ENCODE measurements at places on chromosomes 1 and 21.

GRCh38 chr1:6753320-6754140, 31.7 kb upstream of the CAMTA1 start:
- DNase-seq, result peak; percentile 11

DNA sequence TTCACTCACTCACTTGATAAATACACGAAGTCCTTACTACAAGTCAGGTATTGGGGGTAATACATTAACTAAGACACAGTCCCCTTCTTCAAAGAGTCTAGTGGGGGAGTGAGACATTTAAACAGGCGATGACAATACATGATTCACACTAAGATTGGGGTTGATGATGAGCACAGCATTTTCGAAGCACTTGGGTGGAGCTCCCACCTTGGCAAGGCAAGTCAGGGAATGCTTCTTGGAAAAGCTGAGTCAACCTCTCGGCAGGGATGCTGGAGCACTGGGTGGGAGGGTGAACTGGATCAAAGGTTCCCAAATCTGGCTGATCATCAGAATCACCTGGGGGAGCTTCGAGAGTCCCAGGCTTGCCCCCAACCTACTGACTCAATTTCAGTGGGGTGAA, 57.9 kb upstream of the ENAH start:
- peak; percentile 63 for DNase-seq

DNA sequence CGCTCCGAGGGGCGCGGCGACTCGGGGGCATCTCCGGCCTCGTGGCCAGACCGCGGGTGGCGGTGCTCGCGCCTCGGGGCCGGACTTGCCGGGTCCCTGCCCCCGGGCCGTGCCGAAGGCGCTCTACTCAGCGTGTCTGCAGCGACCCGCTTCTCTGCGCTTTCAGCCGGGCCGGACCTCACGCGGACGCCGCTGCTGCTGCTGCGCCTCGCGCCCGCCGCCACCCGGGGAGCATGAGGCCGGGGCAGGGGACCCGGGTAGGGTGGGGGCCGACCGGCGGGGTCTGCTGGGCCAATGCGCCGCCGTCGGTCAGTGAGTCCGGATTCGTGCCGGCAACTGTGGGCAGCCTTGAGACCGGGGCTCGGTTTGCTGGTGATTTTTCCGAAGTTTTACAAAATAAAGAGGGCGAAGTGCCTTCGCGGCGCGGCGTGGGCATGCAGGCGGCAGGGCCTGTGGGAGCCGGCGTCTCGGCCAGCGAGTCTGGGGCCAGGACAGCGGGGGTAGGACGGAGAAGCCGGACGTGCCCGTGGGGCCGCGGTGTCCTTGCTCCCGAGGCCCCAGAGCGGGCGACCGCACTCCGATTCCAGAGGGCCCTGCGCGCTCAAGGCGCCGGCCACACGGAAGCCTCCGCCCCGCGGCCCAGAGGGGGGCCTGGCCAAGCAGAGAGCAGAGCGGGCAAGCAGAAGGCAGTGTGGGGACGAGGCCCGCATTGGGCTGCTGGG, 749 bp downstream of the FAM163A start:
- DNase-seq, result no peak

DNA sequence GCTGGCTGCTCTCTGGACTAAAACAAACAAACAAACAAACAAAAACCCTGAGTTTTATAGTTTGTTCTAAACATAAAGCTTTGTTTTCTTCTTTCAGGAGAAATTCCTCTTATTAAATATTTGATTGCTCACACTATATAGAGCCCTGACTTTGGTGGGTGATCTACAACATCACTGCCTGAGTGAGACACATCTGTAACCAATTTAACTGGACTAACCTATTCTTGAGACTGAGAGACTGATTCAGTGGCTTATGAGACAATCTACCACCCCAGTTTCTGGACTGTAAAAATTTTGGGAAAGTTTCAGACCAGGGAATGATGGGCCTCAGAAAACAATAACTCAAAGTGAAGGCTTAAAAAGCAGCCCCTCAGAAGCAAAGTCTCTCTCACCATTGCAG, 537.0 kb downstream of the NEGR1 start:
- DNase-seq, result peak; percentile 59
